ENCODE measurements at places on chromosomes 3 and 15. TPM values are rescaled to one million over a fixed set of nuclear protein-coding genes. Genes with fewer than 3 reads are reported as not detected.

DNA sequence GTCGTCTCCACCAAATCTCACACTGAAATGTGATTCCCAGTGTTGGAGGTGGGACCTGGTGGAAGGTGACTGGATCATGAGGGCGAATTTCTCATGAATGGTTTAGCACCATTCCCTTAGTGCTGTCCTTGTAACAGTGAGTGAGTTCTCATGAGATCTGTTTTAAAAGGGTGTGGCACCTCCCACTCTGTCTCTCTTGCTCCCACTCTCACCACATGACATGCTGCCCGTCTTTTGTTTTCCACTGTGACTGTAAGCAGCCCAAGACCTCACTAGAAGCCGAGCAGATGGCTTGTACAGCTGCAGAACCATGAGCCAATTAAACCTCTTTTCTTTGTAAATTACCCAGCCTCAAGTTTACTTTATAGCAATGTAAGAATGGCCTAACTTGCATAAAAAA lies 21.2 kb downstream of the RAD18 start:
- DNase-seq = no peak

GRCh38 chr15:44066211-44066827 lies 128.8 kb downstream of the FRMD5 start:
- peak; percentile 48 for DNase-seq

DCLK3 gene
- total RNA-seq = 0.09 TPM

PLIN1 gene
- 835 TPM for total RNA-seq
